ENCODE measurements at places on chromosomes 7 and 10.

- no peak for DNase-seq
Measured at GRCh38 chr10:1954300-1954699, 217.0 kb upstream of the ADARB2 start.

- no peak for DNase-seq
Measured at GRCh38 chr10:88067737-88068136, 204.3 kb downstream of the PTEN start.

GRCh38 chr10:72308320-72308987 is 34.7 kb downstream of the DDIT4 start:
- no peak for DNase-seq

- DNase-seq = no peak
Measured at GRCh38 chr7:112853422-112853821, 63.2 kb upstream of the TMEM168 start.

DNA sequence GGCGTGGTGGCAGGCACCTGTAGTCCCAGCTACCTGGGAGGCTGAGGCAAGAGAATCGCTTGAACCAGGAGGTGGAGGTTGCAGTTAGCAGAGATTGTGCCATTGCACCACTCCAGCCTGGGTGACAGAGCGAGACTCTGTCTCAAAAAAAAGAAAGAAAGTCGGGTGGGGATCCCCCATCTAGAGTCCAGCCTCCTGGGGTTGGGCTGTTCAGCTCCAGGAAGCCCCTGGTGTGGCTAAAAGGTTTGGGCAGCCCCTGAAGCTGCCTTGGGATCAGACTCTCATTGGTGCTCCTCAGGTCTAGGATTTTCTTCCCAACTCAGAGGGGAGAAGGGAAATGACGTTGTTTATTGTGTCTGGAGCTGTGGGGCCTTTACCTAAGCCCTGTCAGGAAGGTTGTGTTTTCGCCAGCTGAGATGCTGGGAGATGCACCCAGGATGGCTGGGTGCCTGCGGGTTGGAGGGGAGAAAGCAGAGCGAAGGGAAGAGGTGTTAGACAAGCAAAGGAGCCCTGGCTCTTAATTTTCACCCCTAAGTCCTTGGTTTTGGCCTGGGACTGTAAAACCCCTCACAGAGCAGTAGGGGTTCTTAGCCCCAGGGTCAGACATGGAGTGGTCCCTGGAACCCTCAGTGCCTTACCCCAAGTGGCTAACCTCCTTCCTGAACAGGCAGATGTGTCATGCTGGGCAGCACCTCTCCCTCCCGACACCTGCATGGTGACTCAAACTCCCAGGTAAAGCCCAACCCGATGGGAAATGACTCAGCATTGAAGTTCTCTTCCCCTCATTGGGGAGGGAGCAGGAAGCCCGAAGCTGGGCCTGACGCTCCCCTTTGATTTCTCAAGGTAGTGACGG is 21.1 kb downstream of the PLAU start:
- DNase-seq = peak; percentile 80

DNA sequence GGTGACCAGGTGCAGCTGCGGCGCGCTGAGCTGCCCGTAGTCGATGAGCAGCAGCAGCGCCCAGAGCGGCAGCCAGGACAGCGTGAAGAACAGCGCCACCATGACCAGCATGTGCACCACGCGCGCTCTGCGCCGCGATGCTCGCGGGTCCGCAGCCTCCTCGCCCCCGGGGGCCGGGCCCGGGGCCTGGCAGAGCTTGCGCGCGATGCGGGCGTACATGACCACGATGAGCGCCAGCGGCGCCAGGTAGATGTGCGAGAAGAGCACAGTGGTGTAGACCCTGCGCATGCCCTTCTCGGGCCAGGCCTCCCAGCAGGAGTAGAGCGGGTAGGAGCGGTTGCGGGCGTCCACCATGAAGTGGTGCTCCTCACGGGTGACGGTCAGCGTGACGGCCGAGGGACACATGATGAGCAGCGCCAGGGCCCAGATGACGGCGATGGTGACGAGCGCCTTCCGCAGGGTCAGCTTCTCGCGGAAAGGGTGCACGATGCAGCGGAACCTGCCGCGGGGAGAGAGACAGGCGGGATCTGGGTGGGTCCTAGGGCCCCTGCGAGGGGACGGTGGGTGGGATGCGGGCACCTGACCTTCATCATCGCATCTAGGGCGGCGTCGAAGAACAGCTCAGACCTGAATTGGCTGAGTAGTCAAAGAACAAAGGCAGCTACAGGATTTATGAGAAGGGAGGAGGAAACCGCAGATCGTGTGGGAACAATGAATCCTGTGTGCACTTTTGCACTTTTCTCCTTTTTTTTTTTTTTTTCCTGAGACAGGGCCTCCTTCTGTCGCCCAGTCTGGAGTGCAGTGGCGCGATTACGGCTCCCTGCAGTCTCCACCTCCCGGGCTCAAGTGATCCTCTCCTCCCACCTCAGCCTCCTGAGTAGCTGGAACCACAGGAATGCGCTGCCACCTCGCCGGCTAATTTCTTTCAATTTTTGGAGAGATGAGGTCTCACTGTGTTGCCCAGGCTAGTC is 22.4 kb upstream of the PPA1 start:
- DNase-seq = no peak

- DNase-seq = no peak
Measured at GRCh38 chr7:118496138-118496644, 271.7 kb downstream of the ANKRD7 start.

- no peak for DNase-seq
Measured at GRCh38 chr7:115068220-115068619, 146.3 kb downstream of the MDFIC start.

DNA sequence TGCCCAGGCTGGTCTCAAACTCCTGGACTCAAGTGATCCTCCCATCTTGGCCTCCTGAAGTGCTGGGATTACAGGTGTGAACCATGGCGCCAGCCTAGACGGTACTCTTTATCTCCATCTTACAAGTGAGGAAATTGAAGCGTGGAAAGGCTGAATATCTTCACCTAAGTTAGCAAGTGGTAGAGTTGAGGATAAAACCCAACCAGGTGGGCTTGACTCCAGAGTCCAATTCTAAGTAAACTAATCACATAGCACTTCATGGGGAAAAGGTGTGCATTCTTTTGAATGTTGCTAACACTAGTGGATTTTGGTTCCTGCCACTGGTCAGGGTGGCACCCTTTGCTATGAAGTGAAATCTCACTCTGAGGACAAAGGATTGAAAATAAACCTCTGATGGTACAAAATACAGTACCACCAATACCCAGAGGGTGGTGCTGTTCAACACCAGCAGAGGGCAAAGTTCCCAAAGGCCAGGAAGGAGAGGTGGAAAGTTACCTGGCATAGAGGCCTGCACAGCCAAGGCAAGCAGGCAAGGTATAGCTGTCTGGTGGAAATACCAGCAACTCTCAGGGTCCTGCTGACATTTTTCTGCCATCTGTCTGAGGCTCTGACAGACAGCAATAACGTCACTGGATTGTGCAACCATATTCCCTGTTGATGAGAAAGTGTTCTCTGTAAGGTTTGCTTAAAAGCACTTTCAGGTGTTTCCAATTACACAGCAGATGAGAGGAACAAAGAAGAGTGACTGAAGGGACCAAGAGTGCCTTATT is 17.6 kb downstream of the ZDHHC16 start:
- peak; percentile 51 for DNase-seq

DNA sequence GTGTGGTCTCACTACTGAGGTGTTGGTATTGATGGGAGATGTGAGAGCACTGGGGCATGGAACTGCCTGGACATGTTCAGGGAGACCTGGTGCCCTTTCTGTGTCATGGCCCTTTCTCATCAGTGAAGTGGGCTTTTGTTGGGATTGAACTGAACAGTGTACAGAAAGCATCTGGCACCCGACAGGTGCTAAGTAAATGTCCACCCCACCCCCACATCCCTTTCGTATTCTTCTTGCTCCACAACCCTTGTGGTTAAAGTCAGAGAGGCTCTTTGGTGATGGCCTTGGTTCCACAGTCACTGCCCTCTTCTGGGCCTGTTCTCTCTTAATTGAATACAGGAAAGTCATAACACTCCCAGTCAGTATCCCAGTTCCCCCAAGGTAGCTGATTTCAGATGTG is 5.4 kb downstream of the NOM1 start:
- DNase-seq = no peak

- no peak for DNase-seq
Measured at GRCh38 chr10:133159950-133160825, at the start of gene KNDC1. TSS of gene KNDC1 (plus strand) at chr10:133160219. CDS start at chr10:133160468, 249 bp downstream.

- DNase-seq = no peak
Measured at GRCh38 chr7:43768201-43768886, 9.9 kb downstream of the BLVRA start.

GRCh38 chr10:80613466-80614170 is 75.9 kb downstream of the SH2D4B start:
- DNase-seq = no peak

DNA sequence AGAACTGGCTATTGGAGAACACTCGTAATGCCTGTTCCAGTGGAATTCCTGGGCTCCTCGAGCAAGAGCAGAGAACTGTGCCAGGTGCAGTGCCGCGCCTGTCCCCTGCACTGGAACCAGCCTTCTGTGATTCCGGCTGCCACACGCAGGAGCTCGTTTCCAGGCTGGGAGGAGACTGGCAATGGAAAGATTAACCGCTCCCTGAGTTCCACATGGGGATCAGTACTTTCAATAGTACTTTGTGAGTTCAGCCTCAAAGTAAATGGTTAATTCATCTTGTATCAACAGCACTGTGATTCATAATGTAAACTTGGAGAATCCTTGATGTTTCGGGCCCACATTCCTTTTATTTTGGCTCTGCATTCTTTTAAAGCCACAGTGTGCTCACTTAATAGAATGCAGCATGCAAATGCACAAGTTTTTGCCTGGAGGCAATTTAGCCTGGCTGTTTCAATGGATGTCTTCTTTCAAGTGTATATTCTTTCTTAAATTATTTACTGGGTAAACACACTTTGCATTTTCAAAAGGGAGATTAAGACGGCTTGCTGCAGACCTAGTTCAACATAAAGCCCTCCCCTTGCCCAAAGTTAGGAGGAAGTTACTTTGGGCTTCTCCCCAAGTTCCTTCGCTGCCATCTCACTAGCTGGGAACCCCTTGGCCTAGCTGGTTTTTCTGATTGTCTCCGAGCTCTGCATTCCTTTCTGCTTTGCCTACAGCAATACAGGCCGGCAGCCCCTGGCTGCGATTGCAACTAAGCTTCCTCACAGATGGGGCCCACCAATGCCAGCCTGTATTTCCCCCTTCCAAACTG is 138.1 kb upstream of the TCF7L2 start:
- no peak for DNase-seq

GRCh38 chr10:64537928-64538327 is 1016.7 kb downstream of the REEP3 start:
- no peak for DNase-seq

DNA sequence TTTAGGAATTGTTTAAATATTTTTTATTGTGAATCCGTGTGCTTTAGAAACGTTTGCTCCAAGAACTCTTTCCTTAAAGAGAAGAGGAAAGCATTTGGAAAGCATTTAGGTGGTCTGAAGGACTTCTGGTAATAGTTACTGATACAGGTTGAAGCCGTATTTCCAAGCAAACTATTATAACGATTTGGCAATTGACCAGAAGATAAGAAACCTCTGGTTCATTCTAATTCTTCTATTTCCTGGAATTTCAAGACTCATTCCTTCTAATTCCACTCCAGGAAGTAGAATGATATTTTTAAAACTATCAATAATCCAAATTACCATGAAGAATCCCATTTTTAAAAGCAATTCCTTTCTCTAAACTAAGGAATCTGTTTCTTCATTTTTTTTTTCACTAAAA is 158.9 kb upstream of the AGR3 start:
- DNase-seq = no peak

DNA sequence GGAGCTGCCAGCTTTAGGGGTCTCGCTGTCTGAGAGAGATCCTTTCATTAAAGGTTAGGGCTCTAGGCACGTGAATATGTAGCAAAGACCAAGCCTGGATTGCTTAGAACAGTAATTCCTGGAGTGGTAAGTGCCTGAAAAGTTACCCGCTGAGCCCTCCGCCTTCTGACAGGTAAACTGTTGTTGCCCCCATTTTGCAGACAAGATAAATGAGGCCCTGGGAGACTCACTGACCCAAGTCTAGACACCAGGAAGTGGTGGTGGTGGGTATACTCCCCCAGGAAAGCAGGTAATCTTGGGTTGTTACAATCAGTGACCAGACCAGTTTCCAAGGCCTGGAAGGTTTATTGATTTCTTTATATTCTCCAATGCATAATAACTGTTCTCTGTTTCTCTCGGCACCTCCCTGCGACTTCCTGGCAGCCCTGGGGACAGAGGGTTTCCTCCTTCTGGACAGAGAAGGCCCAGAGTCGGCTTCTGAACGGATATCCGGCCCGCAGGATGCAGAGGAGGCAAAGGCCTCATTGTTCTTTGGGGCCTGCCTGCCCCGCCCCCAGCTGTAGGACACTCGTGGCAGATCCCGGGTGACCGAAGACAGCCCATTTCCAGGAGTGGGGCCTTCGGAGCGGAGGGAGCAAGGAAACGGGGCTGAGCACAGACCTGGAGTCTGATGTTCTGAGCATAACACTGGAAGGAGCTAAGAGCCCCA is 1.3 kb upstream of the GRK5 start:
- peak; percentile 90 for DNase-seq

GRCh38 chr7:127976738-127977120 is 54.5 kb downstream of the LRRC4 start:
- DNase-seq = no peak

DNA sequence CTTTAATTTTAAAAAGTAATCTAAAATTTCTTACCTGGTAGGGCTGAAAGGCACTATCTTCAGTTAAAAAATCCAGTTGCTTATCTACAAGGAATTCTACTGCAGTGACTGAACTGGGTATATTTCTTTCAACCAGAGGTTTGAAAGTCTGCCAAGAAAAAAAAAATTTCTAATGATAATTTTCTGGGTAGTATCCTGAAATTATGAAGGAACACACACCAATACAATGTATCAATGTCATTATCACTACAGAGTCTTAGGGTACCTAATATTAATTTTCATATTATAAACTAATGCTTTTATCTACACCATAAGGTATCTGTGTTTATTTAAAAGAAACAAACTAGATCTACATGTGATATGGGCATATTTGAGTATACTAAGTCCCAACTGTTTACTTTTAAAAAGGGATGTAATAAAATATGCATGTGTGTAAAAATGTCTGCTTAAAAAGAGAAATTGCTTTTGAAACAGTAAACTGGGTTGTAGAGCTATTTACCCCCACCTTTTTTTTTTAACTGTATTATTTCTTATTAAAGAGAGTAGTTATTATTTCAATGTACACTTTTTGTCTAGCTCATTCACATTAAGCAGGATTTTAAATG is 131.6 kb downstream of the NRBF2 start:
- no peak for DNase-seq
